ENCODE measurements at places on chromosomes 5 and 9.

DNA sequence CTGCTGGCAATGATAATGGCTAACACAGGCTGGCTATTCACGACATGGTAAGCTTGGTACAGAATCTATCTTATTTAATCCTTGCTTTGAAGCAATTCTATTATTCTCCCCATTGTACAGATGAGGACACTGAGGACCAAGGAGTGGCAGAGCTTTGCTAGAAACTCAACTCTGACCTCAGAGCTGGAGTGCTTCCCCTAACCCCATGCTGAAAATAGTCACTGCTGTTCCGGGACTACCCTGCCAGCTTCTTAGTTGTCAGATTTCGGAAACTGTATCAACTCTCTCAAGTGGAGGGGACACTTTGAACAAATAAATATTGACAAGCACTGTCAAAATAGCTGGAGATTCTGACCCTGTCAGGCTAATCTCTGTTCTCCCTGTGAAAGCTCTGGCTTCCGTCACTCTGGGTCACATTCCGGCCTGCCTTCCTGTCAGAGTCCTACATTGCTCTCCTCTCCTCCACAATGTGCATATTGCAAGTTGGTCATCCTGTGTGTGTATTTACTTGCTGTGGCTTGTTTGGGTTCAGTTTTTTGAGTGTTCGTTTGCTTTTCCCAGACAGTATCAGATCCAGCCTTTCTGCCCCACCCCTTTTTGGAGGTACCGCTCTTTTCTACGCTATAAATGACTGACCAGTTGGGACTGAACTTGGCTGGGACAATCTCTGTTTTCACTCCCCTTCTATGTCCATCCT lies 134.3 kb upstream of the MAP1B start:
- DNase-seq, result no peak

- DNase-seq, result no peak
Measured at GRCh38 chr9:27851858-27852257, 278.6 kb upstream of the C9orf72 start.

GRCh38 chr9:21967702-21968101 lies 26.5 kb downstream of the CDKN2A start:
- no peak for DNase-seq

- DNase-seq, result no peak
Measured at GRCh38 chr9:3006851-3007250, 163.0 kb upstream of the PUM3 start.

- DNase-seq, result no peak
Measured at GRCh38 chr9:122109035-122109813, 16.1 kb upstream of the TTLL11 start.

GRCh38 chr5:108079753-108080152 lies 302.1 kb downstream of the FBXL17 start:
- no peak for DNase-seq

GRCh38 chr9:131302244-131303075 lies 12.9 kb downstream of the PLPP7 start:
- DNase-seq, result no peak

All from urinary bladder (tissue), 4 donors.